ENCODE measurements at places on chromosomes 5 and 9. TPM values are rescaled to one million over a fixed set of nuclear protein-coding genes. Genes with fewer than 3 reads are reported as not detected.
A peak's percentile ranks its signal among the peaks of the same experiment; 100 is the strongest.

The PCDHB3 gene
- 0.15 TPM for total RNA-seq

DNA sequence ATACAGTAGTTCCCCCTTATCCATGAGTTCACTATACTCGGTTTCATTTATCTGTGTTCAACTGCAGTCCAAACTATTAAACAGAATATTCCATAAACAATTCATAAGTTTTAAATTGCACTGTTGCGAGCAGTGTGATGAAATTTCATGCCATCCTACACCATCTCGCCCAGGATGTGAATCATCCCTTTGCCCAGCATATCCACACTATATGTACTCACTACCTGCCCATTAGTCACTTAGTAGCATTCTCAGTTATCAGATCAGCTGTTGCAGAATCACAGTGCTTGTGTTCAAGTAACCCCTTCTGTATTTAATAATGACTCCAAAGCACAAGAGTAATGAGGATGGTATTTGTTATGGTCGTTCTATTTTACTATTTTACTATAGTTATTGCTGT is 51.5 kb downstream of the SHOC1 start:
- no peak for DNase-seq

DNA sequence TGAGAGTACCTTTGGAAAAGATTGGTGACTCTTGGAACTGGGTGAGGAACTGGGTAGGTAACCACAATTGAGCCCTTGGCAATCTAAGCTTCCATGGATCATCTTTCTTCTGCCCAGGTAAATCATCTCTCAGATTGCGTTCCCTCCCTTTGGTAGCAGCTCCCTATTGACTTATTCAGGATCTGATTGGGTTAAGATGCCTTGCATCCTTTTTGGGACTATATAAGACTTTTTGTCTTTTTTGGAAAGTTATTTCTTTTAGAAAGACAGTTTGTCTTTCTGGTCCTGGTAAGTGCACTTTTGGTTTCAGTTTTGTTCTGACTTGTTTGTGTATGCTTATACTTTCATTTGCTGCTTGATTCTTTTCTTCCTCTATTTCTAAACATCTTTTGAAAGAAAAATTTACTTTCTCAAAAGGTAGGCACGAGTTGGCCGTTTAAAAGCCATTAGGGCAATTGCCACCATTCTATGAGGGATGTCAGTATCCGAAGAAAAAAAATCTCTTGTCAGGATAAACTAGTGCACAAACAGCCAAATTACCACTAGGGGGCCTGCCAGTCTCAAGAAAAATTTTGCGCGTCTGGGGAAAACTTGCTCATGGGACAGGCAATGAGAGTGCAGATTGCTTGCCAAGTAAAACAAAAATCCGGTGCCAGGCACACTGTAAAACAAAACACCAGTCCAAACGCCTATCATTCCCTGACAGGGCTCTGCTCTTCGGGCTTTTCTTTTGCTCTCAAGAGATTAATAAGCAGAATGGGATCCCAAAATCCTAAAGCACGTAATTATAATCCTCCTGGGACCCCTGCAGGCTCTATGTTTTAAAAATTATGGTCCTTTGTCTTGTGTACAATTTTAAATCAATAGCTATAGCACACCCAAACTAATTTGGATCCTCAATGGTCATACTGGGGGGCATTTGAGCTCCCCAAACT is 12.8 kb downstream of the OR1J1 start:
- DNase-seq = peak; percentile 82

DNA sequence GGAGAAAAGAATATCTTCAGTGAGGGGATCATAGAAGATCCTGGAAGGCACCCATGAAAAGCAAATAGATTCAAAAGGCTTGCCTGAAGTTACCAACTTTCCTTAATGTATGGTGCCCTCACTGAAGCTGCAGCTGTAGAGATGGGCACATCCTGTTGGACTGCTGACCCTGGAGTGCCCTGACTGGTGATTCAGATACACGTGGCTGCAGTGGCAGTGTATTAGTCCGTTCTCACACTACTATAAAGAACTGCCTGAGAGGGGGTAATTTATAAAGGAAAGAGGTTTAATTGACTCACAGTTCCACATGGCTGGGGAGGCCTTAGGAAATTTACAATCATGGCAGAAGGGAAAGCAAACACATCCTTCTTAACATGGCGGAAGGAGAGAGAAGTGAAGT is 80.3 kb downstream of the OSMR start:
- no peak for DNase-seq

GRCh38 chr5:131475541-131475941 is 159.5 kb downstream of the RAPGEF6 start:
- DNase-seq = no peak

DNA sequence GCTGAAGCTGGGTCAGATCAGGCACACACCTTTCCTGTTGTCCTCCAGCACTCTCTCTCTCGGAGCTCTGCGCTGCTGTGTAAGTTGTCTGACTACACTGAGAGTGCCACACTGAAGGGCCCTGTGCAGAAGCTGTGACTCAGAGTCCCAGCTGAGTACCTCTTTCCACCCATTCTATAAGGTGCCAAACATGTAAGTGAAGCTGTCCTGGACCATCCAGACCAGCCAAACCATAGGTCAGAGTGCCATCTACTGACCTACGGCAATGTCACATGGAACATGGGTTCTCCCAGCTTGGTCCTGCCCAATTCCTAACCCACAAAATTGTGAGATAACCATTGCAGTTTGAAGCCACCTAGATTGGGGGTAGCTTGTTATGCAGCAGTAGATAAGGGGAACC is 68.2 kb downstream of the ADCY2 start:
- DNase-seq = no peak

DNA sequence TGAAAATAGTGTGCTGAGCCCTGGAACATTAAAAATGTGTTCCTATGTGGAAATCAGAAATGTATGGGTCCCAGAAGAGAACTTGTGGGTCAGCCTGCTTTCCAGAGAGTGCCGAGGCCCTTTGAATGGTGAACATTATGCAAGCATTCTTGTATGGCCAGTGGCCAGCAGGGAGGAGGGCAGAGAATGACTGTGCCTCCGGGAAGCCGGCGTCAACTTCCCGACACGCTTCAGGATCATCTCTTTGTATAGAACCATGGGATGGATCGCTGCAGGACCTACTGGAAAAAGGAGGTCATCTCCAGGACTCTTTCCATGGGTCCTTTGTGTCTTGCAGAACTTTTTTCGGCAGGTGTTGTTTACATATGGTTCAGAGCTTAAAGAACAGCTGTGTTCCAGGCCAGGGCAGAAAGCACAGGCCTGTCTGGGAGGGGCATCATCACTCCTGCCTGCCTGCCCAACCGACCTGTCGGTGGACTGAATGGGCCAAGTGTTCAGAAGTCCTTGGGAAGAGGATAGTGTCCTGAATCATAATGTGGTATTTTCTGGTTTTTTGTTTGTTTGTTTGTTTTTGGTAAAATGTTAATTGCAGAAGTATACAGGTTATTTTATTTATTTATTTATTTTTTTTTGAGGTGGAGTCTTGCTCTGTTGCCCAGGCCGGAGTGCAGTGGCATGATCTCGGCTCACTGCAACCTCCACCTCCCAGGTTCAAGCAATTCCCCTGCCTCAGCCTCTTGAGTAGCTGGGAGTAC is 9.0 kb downstream of the PRRC2B start:
- peak; percentile 89 for DNase-seq

Measured in left lobe of liver (tissue), 2 donors.